ENCODE measurements at places on chromosomes 2 and 18. TPM values are rescaled to one million over a fixed set of nuclear protein-coding genes. Genes with fewer than 3 reads are reported as not detected.
A peak's percentile ranks its signal among the peaks of the same experiment; 100 is the strongest.

DNA sequence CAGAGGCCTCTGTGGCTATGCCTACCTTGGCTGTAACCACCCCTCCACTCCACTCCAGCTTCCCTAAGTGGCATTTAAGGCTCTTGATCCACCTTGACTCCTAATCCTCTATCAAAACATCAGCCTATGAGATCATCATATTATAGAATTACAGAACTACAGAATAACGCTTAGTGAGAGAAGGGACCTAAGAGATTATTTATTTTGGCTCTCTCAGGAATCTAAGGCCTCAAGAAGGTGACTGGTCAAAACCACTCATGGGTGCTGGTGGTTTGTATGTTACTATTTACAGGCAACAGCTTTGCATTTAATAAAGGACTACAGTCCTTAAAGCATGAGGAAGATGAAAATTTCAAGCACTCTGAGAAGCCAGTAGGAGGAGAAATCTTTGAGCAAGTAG, 118.8 kb downstream of the FSHR start:
- DNase-seq = no peak

DNA sequence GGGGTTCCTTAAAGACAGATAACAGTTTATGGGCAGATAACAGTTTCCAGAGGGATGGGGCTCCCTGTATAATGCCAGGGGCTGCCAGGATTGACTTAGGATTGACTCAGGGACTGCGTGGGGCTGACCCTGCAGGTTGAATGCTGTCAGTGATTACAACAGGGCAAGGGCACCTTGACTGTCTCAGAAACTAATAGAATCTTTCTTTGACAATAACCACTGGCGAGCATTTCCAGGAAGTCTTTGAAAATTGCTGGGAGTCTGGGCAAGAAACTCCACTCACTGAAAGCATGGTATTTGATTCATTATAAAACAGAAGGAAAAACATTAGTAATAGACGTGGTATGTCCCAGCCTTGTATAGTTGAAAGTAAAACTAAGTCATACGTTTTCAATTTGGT, 101.0 kb downstream of the GPD2 start:
- DNase-seq = no peak

The CPS1 gene
- 0.86 TPM for polyA plus RNA-seq

DNA sequence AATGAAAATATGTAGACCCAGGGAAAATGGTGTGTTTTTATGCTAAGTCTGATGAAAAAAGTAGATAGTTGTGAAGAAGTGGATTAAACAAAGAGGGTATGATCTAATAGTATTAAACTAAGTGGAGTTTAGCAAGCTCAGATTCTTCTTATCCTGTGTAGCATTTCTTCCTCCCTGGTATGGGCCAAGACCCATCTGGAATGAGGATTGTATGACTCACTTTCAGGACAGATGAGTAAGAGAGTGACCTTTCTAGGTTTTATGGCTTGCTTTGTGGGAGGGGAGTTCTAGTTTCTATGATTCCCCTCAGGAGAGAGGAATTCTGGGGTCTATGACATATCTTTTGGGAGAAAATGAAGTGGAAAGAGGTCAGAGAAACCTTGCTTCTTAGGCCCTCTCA, 550.1 kb downstream of the SPAG16 start:
- no peak for DNase-seq

The RIT2 gene
- polyA plus RNA-seq = not detected

DNA sequence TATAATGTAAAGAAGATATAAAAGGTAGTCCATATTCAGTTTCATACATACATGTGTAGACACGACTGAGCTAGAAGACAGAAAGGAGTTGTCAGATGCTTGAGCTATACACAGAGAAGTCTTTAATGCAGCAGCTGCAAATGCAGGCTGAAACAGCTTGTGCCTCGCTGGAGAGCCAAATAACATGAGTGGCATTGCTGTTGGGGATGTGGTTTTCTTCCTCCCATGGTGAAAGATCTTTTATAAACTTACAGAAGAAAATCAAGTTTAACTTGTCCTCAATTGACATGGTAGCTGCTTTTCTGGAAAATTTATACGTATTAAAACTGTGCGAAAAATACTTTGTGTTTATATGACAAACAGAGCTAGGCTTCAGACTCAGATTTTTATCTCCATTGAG, 16.4 kb upstream of the IL1R1 start:
- no peak for DNase-seq

DNA sequence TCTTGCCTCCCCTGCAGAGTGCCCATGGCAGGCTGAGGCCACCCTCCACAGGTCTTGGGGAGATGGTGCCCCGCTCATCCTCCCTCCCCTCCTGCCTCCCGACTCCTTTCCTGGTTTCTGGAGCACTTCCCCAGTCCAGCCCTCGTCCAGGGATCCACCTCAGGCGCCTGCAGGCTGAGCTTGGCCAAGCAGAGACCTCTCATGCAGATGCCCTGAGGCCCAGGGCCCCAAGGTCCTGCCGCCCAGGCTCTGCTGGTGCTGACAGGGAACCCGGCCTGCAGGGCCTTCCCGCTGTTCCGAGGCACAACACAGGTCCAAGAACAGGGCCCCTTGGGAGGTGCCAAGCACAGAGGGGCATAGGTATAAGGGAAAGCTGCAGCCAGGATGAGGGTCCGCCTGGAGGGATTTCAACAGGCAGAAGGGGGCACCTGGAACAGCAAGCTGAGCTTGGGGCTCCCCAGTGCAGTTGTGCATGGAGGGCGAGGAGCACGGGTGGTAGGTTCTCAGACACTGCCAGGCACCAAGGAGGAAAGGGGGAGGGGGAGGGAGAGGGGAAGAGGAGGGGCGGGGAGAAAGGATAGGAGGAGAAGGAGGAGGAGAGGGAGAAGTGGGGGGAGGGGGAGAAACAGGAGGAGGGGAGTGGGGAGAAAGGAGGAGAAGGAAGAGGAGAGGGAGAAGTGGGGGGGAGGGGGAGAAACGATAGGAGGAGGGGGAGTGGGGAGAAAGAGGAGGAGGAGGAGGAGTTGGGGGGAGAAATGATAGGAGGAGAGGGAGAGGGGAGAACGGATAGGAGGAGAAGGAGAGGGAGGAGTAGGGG, 1.2 kb upstream of the ANO7 start:
- no peak for DNase-seq

The ZNF521 gene
- polyA plus RNA-seq = 4.9 TPM

DNA sequence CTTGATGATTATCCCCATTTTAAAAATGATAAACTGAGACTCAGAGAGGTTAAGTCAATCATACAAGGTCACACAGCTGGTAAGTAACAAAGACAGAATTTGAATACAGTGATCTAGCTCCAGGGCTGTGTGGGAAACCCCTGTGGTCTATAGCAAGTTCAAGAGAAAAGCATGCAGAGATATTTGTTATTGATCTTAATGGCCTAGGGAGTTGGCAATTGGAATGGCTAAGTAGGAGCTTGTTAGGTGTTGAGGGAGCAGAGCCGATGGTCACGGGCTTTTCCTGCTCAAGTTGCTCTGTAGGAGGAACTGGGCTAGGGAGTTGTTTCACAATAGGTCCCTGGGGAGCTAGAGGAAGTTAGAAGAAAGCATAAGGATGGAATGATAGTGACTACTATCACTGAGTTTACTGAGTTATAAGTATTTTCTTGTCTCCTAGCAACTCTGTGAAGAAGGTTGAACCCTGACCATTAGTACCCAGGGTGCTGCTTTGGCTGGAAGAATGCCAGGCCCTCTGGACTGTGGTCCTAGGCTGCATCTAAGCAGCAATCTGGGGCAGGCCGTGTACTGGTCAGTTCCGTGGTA, 30.0 kb downstream of the RNF125 start:
- peak; percentile 36 for DNase-seq

- no peak for DNase-seq
These were observed 5.4 kb downstream of the SNORC start for GRCh38 chr2:232875256-232876121.

The GAD1 gene
- 0.15 TPM for polyA plus RNA-seq

DNA sequence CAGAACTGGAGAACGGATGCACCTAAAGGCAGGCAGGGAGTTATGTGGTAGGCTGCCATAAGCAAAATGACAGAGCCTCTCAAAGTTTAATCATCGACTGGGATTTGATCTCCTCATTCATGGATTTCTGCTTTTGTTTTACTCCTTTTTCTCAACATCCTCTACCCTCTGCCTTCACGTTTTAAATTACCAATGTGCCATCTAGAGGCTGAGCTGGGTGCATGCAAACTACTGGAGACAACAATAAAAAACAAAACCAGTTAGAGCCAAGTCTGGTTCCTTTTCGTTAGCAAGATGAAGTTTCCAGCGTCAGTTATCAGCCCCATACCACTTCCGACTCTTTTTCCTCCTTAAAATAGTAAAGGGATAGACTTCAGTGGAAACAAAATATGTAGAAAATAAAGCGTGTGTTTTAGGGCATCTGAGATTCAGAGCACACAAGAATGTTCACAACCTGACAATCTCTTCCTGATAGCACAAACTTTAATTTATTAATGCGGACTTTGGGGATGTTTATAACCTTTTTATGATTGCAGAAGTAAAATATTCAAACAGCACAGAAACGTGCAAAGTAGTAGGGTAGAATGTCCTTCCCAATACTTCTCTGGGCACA, 117.0 kb downstream of the LAMA1 start:
- no peak for DNase-seq

GRCh38 chr2:218275371-218276072, 5.2 kb downstream of the PNKD start:
- DNase-seq = no peak

GRCh38 chr2:35783723-35784122, 571.9 kb upstream of the CRIM1 start:
- no peak for DNase-seq

- no peak for DNase-seq
These were observed 20.9 kb downstream of the OXER1 start for GRCh38 chr2:42742740-42743658.

DNA sequence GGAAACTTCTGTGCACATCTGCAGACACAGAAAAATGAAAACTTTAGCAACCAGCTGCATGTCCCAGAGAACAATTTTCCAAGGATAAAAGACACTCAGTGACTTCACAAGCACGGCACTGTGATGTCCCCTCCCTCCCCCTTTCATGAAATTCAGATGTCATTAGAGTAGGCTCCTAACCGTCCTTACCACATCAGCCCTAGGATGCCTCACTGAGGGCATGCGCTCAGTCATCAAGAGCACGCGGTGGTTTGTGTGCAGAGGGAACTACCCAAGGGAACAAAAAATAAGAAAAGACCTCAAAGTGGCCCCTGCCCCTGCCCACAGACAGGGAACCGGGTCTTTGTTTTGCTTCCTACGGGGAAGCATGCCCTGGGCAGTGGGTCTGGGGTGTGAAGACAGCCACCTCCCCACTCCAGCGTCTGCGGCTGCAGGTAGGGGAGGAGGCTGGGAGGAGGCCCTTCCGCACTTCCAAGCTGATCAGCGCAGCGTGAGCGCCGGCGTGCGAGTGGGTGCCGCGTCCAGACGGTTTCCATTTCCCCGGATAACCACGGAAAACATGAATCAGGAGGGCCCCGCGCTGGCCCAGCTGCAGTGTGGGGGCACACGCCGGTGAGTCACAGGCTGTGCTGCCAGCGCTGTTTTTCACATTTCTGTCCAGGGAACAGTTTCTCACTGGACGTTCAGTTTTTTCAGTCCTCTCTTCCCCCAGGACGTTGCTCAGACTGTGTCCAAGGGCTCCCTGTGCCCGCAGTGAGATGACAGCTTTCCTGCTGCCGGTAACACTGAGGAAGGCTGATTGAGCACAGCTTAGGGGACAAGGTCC, 70.6 kb downstream of the COPS8 start:
- DNase-seq = peak; percentile 45

DNA sequence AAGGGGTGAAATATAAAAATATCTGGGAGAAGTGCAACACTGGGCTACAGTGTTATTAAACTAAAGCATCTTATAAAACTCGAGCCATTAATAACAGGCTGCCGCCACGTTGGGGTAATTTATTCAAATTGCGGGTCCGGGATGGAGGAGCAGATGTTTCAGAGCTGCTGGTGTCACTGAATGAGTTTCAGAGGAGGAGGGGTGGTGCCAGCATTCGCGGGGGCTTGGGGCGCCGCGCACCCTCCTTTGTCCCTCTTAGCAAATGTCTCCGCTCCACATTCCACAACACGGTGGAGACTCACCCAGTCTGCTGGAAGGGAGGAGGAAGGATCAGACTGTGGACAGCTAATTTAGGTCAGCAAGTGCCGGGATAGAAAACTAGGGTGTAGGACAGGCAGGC, 260.5 kb downstream of the CELF4 start:
- DNase-seq = no peak

DNA sequence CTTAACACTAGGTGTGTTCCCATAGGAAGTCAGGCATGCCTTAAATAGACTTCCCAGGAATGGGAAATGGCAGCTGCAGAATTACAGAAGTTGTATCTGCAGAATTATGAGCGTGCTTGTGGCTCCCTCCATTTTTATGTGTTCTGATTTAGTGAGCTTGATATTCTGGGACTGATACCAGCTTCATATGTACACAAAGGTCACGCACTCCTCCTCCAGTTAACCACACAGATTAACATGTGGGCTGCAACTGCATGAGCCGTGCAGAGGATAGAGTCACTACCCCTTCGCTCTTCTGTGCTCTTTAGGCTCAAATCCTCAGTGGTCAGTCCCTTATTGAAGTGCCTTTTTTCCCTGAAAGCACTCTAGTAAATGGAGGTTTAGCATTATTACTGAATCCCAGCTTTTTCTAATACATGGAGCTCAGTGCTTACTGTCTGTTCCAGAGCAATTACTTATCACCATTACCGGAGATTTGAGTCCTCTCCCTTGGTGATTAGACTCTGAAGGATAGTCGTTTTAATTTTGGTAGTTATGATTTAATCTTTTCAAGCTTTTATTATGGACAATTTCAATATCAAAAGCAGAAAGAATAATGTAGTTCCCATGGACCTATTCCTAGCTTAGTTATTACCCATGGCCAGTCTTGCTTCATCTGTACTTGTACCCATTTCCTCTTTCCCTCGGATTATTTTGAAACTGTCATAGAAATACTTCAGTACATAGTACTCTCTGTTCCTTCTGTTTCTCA, 238.3 kb downstream of the PRKCE start:
- no peak for DNase-seq

The INHA gene
- polyA plus RNA-seq = 4.0 TPM

The ATP8B1 gene
- polyA plus RNA-seq = 2.7 TPM

DNA sequence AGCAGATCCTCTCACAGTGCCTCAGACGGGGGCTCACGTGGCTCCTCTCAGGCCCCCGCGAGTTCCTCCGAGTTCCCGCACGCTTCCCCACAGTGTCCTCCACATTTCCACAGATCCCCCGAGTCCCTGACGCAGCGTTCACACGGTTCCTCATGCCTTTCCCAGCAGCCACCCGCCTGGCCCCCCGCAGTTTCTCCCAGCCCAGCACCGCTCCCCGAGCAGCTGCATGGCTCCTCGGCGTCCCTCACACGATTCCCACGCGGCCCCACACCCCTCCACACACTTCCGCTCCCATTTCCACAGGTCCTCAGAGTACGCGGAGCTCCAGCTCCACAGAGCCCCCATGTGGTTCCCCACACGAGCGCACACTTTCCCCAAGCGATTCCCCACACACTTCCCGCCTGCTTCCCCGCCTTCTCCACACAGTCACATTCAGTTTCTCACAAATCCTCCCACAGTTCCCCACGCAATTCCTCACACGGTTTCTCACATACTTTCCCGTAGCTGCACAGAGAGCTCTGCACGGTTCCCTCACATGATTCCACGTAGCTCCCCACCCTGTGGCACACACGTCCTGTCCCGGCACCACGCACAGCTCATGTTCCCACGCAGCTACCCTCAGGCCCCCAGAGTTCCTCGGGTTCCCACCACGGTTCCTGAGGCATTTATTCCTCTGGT, 39.9 kb downstream of the KIF1A start:
- no peak for DNase-seq

- no peak for DNase-seq
These were observed 65.4 kb upstream of the GLS start for GRCh38 chr2:190815226-190815625.

GRCh38 chr2:172381275-172382027, 45.9 kb upstream of the ITGA6 start:
- DNase-seq = no peak

- no peak for DNase-seq
These were observed 17.2 kb downstream of the MAL start for GRCh38 chr2:95042472-95043271.

- DNase-seq = no peak
These were observed 128.2 kb upstream of the DNAJC10 start for GRCh38 chr2:182587831-182588230.

Measured in heart right ventricle (tissue), 16 donors.